ENCODE measurements at places on chromosomes 3 and 15.

DNA sequence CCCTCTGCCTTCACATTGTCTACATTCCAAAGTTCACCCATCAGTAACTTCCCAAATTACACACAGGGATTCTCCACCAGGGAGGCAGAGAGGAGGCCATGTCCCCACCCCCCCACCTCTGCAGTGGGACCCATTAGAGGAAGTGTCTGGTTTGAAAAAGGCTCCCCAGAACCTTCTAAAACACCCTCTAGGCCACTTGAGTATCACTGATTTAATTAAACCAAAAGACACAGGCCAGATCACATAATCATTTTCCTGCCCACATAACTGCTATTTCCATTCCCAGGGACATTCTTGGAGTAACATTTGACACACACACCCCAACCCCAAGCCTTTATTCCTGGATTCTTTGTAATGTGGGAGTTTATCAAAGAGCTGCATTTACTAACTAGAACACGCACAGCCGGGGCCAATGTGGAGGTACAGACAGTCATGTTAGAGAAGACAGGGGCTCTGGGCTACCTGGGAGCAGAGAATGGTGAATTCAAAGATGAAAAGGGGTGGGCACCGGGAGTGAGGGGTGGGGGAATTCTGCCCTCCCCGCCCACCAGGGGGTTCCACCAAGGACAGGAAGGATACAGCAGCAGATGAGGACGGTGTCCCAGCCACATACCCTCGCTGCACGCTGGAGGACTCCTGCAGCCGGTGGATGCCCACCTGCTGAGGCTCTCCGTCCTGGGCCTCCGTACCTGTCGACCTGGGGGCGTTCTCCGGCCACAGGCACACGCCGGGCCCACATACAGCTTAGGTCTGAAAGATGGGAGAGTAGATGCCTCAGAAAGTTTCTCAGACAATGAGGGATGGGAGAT is 201.4 kb upstream of the CTNNB1 start:
- no peak for DNase-seq

- no peak for DNase-seq
These were observed 27.5 kb upstream of the NDUFB4 start for GRCh38 chr3:120568598-120568997.

GRCh38 chr3:197446700-197447056 is 109.1 kb downstream of the BDH1 start:
- DNase-seq: no peak

- DNase-seq: no peak
These were observed 69.8 kb upstream of the GRM7 start for GRCh38 chr3:6791161-6791560.

DNA sequence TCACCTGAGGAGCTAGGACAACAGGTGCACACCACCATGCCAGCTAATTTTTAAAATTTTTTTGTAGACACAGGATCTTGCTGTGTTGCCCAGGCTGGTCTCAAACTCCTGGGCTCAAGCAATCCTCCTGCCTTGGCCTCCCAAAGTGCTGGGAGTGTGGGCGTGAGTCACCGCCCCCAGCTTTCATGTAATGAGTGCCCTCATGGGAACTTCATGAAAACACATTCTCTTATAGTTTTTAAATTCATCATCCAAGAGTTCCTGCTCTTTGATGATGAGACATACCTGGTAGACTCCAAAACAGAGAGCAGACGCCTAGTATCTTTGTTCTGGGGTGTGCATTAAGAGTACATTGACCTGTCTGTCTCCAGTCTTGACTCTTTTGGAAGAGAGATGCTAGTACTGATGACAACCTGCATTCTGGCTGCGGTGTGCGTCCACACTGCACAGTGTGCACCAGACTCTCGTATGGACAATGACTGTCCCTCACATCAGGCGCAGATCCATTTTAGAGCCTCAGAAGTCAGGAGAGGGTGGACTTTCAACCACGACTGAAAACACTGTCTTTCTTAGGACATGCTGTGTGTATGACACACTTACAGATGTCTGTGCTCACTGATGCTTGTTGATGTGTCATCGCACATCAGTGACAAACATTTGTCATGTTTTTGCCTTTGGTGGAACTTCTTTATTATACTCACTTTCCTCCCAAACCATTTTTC is 2.0 kb downstream of the NRROS start:
- DNase-seq: no peak

- DNase-seq: no peak
These were observed 66.4 kb upstream of the MCTP2 start for GRCh38 chr15:94164971-94165370.

DNA sequence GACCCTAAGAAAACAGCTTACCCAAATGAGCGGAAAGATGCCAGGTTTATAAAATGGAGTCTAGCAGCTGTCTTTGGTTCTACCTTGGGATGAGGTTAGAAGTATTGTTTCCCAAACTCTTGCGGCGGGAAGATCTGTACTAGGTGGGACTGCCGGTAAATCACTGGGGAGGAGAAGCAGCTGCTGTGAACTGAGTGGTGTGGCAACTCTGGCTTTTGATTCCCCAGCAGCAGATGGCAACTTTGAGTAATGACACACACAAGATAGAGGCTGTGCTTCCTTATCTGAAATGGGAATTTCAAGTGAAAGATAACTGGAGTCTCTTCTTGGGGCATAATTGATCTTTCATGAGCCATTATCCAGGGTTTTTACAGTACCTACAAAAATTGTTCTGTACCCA is 184.9 kb downstream of the ATG7 start:
- DNase-seq: peak; percentile 43

- no peak for DNase-seq
These were observed 56.1 kb downstream of the SYN2 start for GRCh38 chr3:12060139-12060845.

GRCh38 chr15:98154863-98155262 is 194.4 kb downstream of the ARRDC4 start:
- no peak for DNase-seq

GRCh38 chr3:195212749-195213375 is 58.1 kb downstream of the XXYLT1 start:
- DNase-seq: no peak

GRCh38 chr15:90221246-90221900 is 12.4 kb downstream of the CIB1 start:
- DNase-seq: peak; percentile 85

- no peak for DNase-seq
These were observed 41.2 kb downstream of the RGMA start for GRCh38 chr15:93047621-93048425.

- DNase-seq: no peak
These were observed 39.1 kb downstream of the ATP2C1 start for GRCh38 chr3:130932979-130933378.
